ENCODE measurements at places on chromosomes 4 and X.

- H3K27me3 ChIP-seq, result no peaks in the 10 kb centered on the region
- no peak overlapping the region for H3K4me3 ChIP-seq
- peaks cover 26% of the 10 kb centered on the region for H3K4me1 ChIP-seq
- no peak overlapping the region for H3K27ac ChIP-seq
- H3K36me3 ChIP-seq, result no peaks in the 10 kb centered on the region
These were observed 31.3 kb upstream of the CYP2U1 start for GRCh38 chr4:107900067-107900466.

DNA sequence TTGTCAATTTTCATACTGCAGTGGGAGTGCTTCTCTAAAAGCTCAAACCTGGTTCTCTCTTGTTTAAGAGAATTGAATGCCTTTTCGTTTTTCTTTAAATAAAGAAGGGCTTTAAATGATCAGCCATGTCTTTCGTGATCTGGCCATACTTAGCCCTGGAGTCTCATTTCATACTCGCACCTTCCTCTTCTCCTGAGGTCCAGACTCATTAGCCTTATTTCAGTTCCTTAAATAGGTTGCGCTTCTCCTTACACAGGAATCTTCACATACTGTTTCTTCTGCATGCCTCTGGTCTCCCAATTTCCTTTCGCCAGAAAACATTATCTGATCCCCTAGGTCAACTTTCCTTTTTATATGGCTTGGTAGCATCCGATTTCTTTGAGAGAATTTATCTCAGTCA is 565.6 kb upstream of the TENM3 start:
- H3K36me3 ChIP-seq, result no peaks in the 10 kb centered on the region
- DNase-seq, result no peak
- no peak overlapping the region for H3K27ac ChIP-seq
- no peaks in the 10 kb centered on the region for H3K4me1 ChIP-seq
- H3K27me3 ChIP-seq, result no peaks in the 10 kb centered on the region
- H3K4me3 ChIP-seq, result no peak overlapping the region

DNA sequence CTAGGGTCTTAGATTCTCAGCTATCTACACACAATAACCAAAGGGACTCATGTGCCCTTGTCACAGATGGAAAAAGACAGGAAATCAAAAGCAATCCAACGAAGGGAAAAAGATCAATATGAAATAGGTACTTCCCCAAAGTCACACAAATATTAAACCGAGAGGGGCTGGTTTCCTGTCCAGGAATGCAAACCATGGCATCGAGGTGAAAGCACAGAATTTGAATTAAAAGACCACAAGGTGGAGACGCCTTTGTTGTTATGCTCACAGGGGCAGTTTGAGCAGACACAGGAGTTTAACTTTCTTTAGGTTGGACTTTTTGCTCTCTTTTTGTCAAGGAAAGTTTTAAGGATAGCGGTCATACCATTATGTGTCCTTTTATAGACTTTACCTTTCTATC is 14.3 kb downstream of the H2BW1 start:
- no peaks in the 10 kb centered on the region for H3K4me1 ChIP-seq
- H3K27me3 ChIP-seq, result no peaks in the 10 kb centered on the region
- H3K4me3 ChIP-seq, result no peak overlapping the region
- DNase-seq, result no peak
- H3K27ac ChIP-seq, result no peak overlapping the region
- no peaks in the 10 kb centered on the region for H3K36me3 ChIP-seq

DNA sequence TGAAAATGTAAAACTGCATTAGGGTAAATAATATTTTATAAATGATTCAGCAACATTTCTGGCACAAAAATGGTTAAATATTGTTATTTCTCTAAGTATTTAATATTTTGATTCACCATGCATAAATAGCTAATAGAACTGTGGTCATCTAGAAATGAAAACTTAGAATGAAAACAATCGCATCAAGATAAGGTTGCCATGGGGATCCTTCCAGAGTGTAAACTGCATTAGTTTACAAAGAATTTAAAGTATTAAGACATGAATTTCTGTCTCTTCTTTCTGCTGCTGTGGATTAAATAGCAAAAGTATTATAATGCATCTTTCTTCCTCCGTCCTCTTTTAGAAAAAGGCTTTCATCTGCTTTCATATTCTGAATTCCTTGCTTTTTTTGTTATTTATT is 1064.6 kb upstream of the SLIT2 start:
- no peak overlapping the region for H3K4me3 ChIP-seq
- H3K36me3 ChIP-seq, result no peaks in the 10 kb centered on the region
- no peaks in the 10 kb centered on the region for H3K4me1 ChIP-seq
- no peak overlapping the region for H3K27ac ChIP-seq
- peak; percentile 3 for DNase-seq
- no peaks in the 10 kb centered on the region for H3K27me3 ChIP-seq

DNA sequence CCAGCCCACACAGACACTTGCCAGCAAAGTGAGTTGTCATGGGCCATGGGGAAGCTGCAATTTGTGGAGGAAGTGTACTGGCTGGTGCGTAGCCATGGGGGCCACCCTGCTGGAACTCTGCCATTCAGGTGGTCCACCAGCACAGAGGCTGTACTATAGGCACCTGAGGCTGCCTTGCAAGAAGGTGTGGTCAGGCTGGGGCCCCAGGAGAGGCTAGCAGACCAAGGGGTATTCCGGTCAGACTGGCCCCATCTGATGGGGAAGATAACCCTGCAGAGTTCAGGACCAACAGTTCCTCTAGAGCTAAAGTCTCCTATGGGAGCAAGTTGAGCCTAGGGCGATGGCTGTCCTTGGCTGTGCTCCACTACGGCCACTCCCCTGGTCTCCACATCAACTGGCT is 136.1 kb downstream of the DCAF12L2 start:
- H3K27me3 ChIP-seq, result no peaks in the 10 kb centered on the region
- DNase-seq, result no peak
- no peaks in the 10 kb centered on the region for H3K4me1 ChIP-seq
- H3K27ac ChIP-seq, result no peak overlapping the region
- no peak overlapping the region for H3K4me3 ChIP-seq

- no peak overlapping the region for H3K4me3 ChIP-seq
- peaks cover 8% of the 10 kb centered on the region for H3K4me1 ChIP-seq
- no peaks in the 10 kb centered on the region for H3K36me3 ChIP-seq
- DNase-seq, result no peak
- H3K27ac ChIP-seq, result no peak overlapping the region
- no peaks in the 10 kb centered on the region for H3K27me3 ChIP-seq
These were observed 515.3 kb upstream of the ARX start for GRCh38 chrX:25531096-25531495.

- no peaks in the 10 kb centered on the region for H3K4me1 ChIP-seq
- H3K36me3 ChIP-seq, result no peaks in the 10 kb centered on the region
- no peaks in the 10 kb centered on the region for H3K27me3 ChIP-seq
- H3K4me3 ChIP-seq, result no peak overlapping the region
- H3K27ac ChIP-seq, result no peak overlapping the region
- DNase-seq, result no peak
These were observed 39.5 kb downstream of the WDR13 start for GRCh38 chrX:48636776-48637175.

- no peak overlapping the region for H3K27ac ChIP-seq
- no peak overlapping the region for H3K4me3 ChIP-seq
- H3K27me3 ChIP-seq, result no peaks in the 10 kb centered on the region
- H3K4me1 ChIP-seq, result no peaks in the 10 kb centered on the region
- no peaks in the 10 kb centered on the region for H3K36me3 ChIP-seq
These were observed 121.6 kb downstream of the RASL11B start for GRCh38 chr4:52983563-52984303.
